ENCODE measurements at places on chromosomes 3 and 15.

DNA sequence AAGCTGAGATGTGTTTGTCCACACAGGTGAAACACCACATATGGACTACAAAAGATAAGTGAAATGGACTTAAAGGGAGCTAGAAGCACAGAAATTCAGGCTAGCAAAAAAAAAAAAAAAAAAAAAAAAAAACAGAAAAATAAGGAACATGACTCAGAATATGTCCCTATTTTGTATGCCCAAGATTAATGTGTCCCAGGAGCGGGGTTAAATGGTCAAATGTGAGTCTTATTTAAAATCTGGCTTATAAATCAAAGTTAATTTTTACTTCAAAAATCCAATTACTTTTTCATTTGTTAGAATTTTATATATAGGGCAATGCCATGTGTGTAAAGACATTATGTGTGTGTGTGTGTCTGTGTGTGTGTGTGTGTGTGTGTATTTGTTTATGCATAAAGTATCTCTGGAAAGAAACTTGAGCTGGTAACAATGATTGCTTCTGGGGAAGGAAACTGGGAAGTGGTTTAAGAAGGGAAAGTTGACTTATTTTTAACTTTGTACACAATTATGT is 986.5 kb downstream of the ROBO2 start:
- no peak for DNase-seq

DNA sequence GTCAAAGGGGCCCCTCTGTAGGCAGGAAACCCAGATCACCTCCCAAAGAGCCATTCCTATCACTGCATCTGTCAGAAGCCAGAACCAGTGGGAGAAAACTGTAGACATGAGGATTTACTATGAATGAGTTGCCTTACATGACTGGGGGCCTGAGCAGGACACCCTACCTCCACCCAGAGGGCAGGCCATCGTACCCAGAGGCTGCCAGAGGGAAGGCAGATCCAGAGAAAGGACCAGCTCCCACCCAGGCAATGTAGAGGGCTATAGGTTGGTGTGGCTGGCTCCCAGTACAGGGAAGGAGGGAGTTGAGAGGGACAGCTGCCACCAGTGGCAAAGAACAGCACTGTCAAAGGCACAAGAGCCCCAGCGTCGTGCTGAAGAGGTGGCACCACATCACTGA is 233.2 kb downstream of the OCA2 start:
- no peak for DNase-seq

DNA sequence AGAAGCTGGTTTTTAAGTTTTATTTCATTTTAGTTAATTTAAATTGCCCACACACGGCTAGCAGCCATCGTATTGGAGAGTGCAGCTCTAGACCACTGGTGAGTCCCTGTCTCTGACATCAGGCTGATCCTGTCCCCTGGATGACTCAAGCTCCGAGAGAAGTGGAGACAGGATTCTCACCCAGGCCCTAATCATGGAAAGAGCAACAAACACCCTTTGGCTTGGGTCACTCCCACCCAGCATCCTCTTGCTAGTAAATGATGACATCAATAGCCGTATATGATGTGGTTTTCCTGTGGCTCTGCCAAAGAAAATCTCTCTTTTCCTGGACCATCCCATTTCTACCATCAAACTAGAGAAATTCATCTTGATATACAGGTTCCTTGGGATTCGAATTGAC is 182.2 kb downstream of the NTRK3 start:
- no peak for DNase-seq

- no peak for DNase-seq
These were observed 132.4 kb upstream of the LPP start for GRCh38 chr3:188021502-188022040.

- DNase-seq, result no peak
These were observed 216.1 kb downstream of the ATP8B4 start for GRCh38 chr15:49902685-49903501.

DNA sequence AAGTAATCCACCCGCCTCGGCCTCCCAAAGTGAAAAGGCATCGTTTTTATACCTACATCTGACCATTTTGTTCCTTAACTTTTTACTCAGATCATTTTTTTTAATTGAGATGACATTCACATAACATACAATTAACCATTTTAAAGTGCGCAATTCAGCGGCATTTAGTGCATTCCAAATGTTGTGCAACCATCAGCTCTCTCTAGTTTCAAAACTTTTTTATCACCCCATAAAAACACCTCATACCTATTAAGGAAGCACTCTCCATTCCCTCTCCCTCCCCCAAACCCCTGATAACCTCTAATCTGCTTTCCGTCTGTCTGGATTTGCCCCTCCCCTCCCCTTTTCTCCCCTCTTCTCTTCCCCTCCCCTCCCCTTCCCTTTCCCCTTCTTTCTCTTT is 310.1 kb downstream of the UACA start:
- no peak for DNase-seq

Data from glutamatergic neuron (in vitro differentiated cells).